Left renal cortex interstitium (tissue), 4 donors: ENCODE measurements at places on chromosomes 12 and 14. TPM values are rescaled to one million over a fixed set of nuclear protein-coding genes. Genes with fewer than 3 reads are reported as not detected.

LIN7A gene
- polyA plus RNA-seq, result 18.3 TPM

COCH gene
- 2.6 TPM for polyA plus RNA-seq

VRTN gene
- not detected for polyA plus RNA-seq

CLEC2A gene
- polyA plus RNA-seq, result not detected

NUAK1 gene
- 10.3 TPM for polyA plus RNA-seq

- DNase-seq, result no peak
These were observed 252.9 kb upstream of the NAV3 start for GRCh38 chr12:77577791-77578190.

DNA sequence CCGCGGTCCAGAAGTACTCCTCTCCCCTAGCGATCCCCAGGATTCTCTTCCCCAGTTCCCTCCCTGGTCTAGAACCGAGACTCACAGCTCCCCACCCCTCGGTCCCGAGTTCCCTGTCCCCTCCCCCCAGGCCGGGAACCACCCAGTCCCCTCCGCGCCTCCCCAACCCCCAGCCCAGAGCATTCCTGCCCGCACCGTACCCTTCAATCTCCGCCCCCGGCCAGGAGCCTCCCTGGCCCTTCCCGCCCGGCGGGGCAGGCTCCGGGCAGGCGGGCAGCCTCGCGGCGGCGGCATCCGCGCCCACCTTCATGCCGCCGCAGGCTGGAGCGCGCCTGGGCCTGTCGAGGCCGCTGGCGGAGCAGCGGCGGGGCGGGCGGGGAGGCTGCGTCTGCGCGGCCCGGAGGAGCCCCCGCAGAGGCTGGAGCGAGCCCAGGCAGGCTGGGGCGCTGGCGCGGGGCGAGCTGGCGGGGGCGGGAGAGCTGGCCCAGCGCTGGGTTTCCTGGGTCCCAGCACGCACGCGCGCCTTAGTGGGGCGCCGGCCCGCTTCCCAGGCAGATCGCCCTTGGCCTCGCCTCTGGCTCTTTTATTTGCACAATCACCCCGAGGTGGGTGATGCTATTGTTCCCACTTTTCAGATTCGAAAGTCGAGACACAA is 22.2 kb upstream of the GPR132 start:
- DNase-seq, result no peak

DNA sequence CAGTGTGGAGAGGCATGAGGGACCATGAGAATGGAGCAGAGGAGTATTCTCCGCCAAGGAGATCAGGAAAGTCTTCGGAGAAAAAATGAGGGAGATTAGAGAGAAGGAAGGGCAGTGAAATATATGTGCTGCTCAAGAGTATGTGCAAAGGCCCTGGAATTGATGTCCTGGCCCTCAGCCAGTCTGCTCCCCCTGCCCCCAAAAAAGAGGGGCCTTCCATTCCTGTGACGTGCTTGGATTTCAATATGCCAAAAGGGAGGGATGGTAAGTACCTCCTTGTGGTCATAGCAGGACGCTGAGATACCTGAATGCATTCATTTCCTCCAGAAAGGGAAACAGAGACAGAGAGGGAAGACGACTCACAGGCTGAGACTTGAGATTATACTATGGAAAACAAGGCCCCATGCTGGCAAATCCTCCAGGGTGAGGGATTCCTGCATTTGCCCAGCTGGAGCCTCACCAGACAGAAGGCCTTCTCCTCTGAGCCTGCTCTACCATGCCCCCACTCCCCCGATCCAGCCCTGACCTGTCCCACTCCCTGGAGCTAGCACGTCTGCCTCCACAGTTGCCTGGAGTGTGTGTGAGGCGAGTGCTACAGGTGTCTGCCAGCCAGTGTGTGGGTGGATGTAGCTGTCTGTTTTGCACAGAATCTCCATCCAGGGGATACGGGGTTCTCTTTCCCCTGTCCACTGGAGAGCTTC is 3.9 kb upstream of the RARG start:
- no peak for DNase-seq
